ENCODE measurements at places on chromosomes 5 and 9.
A peak's percentile ranks its signal among the peaks of the same experiment; 100 is the strongest.

- DNase-seq = peak; percentile 78
Observed at GRCh38 chr9:114321759-114322158, 1.1 kb upstream of the ORM1 start.

- DNase-seq = peak; percentile 35
Observed at GRCh38 chr5:154197801-154198491, 7.4 kb downstream of the GALNT10 start.

DNA sequence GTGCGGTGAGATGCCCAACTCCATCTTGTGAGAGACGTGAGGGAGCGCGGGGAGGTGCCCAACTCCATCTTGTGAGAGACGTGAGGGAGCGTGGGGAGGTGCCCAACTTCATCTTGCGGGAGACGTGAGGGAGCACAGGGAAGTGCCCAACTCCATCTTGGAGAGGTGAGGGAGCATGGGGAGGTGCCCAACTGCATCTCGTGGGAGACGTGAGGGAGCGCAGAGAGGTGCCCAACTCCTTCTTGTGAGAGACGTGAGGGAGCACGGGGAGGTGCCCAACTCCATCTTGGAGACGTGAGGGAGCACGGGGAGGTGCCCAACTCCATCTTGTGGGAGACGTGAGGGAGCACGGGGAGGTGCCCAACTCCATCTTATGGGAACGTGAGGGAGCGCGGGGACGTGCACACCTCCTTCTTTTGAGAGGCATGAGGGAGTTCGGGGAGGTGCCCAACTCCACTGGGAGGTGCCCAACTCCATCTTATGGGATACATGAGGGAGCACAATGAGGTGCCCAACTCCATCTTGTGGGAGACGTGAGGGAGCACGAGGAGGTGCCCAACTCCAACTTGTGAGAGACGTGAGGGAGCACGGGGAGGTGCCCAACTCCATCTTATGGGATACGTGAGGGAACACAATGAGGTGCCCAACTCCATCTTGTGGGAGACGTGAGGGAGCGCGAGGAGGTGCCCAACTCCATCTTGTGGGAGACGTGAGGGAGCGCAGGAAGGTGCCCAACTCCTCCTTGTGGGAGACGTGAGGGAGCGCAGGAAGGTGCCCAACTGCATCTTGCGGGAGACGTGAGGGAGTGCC is 235.4 kb downstream of the CACNA1B start:
- DNase-seq = no peak

- no peak for DNase-seq
Observed at GRCh38 chr5:75847561-75848021, 130.4 kb upstream of the POC5 start.

DNA sequence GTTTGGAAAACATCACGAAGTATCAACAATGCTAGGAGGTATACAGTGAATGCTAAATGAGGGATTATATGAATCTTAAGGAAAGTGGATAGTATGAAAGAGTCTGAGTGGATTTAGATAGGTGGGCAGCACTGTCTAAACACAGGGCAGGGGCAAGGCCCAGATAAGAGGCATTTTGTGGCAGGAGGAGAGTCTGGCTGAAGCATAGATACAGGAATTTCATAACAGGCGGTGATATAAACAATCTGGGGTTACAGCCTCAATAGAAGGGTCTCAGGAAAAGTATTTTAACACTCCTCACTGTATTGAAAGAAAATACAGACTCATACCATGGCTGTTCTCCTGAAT is 96.9 kb downstream of the PLPP1 start:
- no peak for DNase-seq

DNA sequence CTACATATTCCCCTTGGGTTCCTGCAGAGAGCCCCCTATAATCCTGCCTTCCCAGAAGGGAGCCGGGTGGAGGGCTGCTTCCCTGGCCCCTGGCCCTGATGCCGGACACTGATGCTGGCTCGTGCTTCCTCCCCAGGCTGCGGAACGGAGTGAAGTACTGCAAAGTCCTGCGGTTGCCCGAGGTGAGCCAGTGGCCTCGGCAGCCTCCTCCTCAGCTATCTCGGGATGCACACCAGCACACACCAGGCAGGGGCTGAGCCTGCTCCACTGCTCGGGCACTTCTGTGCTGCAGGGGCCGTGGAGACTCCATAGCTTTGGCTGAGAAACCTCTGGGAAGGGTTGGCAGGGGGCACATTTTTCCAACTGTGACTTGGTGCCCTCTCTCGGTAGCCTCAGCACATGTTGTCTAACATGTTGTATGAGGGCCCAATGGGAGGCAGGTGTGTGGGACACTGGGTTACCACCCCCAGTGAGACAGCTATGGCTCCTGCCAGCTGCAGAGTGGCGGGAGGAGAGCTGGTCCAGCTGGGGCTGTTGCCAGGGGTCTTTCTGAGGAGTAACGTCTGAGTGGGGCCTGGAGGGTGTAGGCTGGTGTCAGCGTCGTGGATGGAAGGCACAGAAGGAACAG is 38.4 kb downstream of the USP20 start:
- DNase-seq = no peak

DNA sequence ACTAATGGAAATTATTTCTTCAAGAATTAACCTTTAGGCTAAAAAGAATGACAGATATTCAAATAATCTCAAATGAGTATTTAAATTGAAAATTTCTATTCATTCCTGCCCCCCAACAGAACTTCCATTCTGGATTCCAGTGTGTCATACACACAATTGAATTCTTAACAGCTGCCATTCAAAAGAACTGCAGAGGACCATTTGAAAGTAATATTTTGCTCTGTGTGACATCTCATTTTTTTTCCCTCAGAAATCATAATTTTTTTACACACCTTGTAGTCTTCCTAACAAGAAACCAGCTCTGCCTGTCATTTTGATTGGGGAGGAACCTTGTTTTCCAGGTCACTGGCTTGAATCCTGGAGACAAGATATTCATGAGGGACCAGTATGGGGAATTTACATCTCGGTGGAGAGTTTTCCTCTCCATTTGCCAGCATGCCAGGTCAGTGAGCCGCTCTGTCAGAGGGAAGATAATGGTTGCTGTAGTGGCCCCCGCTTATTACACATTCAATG is 358.7 kb upstream of the ITGA1 start:
- no peak for DNase-seq

DNA sequence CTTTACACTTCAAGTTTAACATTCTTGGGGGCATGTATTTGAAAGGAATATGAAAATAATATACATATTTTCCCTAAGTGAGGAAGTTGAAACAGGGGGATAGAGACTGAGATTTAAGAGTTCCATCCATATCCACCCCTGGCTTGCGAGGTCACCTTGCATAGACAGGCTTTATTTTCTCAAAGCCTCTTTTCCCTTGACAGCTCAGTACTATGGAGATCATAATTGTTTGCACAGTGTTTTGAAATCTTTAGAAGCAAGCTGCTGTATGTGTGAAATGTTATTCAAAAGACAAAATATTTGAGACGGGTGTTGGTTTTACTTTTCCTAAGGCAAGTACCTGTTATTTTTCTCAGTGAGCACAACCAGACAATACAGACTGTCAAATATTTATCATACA is 163.1 kb downstream of the LRRC70 start:
- DNase-seq = no peak

DNA sequence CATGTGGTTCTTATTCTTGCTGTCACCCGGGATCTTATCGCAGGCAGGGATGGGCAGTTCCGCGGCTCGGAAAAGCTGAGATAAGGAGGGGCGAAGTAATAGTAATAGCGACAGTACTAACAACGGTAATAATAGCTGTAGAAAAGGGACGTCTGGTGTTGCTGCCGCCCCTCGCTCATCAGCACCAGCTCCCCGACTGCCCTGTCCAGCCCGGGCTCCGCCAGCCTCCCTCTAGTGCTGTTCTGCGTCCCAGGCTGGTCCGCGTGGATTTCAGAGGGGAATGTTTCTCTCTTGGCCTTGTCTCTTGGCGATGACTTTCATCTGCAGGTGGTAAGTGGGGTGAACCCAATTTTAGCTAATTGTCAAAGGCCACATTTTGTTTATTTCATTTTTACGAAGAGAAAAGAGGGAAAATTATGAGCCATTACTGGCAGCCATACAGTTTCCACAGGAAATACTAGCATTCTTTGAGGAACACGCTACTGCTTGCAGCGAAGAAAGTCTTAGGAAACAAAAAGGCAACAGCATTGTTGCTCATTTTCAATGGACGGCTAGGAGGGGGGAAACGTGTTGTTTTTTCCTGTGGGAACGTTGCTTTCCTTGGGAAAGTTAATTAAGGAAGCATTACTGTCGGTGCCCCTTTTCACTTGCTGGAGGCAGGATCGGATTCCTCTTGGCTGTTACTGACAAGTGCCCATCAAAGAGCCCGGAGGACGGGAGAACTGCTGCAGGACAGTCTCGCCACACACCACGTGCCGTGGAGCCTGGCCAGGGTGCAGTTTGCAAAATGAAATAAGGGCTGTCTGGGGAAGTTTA is 762 bp downstream of the SNCAIP start:
- DNase-seq = peak; percentile 54

GRCh38 chr9:38680837-38681445 is 39.0 kb downstream of the FAM240B start:
- DNase-seq = no peak

DNA sequence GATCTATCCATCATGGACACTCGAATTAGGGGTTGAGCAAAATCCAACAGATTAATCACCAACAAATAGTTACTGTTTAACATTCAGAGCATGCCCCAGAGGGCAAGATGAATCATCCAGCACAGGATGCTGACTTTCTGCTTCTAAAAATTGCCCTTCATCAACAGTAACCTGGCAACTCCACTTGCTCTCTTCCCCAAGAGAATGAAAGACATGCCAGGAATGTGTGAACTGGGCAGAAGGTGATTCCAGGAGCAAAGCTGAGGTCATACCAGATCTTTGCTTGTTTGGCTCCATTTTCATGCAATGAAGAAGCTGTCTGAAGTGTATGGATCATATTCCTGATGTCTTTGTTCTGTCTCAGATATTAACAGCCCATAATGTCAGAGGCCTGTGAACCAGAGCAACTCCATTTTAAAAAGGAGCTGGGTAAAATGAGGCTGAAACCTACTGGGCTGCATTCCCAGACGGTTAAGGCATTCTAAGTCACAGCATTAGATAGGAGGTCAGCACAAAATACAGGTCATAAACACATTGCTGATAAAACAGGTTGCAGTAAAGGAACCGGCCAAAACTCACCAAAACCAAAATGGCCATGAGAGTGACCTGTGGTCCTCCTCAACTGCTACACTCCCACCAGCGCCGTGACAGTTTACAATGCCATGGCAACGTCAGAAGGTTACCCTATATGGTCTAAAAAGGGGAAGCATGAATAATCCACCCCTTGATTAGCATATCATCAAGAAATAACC is 2.5 kb upstream of the ZNF367 start:
- peak; percentile 89 for DNase-seq

GRCh38 chr9:27165068-27165467 is 56.0 kb downstream of the TEK start:
- DNase-seq = peak; percentile 21

DNA sequence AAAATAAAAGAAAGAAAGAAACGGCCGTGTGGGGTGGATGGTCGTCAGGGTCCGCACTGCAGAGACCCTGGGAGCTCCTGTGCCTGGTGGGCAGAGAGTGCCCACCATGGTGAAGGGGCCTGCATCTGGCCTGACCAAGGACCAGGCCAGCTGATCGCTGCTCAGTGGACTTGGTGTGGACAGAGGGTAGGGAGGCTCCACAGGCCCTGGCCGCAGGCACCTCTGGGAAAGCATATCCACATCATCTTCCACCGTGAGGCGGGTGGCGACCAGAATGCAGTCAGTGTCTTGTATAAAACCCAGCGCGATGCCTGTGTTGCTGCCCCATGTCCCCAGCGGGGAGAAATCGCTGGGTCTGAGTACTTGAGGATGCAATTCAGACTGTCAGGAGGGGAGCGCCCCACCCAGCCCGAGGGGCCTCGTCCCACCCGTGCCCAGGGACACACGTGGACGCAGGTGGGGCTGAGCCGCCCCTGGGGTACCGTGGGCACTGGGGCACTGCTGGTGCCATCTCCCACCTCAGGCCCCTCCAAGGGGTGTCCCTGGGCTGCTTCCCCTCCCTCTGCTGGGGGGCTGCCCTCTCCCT is 27.8 kb upstream of the SLC6A19 start:
- DNase-seq = no peak

GRCh38 chr9:78612091-78612490 is 315.2 kb downstream of the PSAT1 start:
- peak; percentile 64 for DNase-seq

DNA sequence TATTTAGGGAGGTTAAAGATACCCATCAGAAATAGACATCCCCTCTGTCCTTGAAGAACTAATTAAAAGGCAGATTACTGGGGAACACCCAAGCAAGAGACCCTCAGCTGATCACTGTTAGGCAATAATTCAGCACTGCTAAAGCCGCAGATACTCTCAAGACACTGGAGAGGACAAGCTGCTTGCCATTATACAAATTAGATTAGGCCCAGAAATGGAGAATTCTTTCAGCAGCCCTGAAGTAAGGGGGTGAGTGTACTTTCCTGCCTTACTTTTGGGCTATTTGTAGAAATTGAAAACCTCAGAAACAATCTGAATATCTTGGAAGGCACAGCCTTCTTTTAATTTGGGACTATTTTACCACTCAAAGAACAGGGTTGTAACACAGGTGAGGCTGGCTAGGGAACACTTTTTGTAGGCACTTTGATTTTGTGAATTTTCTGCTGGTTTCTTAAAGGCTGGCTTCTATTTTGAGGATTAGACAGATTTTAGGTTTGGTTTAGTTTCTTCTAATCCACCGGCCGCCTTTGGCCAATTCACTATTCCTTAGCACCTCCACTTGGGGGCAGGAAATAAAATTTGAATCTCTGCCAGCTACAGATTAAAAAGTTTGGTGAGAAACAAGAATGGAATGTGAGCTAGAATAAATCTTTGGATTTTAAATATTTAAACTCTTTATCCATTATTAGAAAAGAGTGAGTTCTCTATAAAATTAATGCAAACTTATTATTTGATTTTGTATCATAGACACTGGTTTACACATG is 106.0 kb downstream of the SMARCA2 start:
- DNase-seq = peak; percentile 56

- no peak for DNase-seq
Observed at GRCh38 chr9:114467226-114467750, 38.0 kb downstream of the WHRN start.

DNA sequence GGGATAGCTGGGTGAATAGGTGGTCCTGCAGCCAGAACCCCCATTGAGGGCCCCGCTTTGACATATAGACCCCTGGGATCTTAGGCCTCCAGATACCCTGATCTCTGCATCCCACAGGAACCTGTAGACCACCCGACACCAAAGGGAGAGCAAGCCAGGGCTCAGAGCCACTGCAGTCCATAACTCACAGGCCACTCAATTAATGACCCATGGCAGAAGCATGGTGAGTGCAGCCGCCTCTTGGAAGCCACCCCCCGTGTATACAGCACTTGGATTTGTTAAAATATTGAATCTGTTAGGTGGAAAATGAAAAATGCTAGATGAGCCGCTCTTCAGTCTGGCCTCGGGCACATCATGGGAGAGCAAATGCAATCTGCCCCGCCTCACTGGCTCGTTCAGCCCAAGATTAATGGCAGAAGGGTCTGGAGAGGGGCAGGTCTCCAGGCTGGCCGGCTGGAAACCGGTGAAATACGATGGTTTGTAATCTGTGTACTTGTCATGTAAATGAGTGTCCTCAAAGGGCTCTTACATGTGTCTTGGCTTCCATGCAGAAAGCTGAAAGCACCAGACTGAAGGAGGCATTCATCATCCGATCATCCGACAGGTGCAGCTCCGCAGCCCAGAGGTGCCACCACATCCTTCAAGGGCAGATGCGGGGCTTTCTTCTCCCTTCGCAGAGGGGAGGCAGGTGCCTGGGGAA is 111.3 kb downstream of the OLFM1 start:
- no peak for DNase-seq
